ENCODE measurements at places on chromosomes 3 and 15. TPM values are rescaled to one million over a fixed set of nuclear protein-coding genes. Genes with fewer than 3 reads are reported as not detected.

- no peak for DNase-seq
Measured at GRCh38 chr3:38560284-38560683, 64.1 kb downstream of the EXOG start.

Gene CD200
- total RNA-seq = 10.2 TPM

Gene ZPLD1
- total RNA-seq = not detected

Gene GOLGA8S
- 0.21 TPM for total RNA-seq

DNA sequence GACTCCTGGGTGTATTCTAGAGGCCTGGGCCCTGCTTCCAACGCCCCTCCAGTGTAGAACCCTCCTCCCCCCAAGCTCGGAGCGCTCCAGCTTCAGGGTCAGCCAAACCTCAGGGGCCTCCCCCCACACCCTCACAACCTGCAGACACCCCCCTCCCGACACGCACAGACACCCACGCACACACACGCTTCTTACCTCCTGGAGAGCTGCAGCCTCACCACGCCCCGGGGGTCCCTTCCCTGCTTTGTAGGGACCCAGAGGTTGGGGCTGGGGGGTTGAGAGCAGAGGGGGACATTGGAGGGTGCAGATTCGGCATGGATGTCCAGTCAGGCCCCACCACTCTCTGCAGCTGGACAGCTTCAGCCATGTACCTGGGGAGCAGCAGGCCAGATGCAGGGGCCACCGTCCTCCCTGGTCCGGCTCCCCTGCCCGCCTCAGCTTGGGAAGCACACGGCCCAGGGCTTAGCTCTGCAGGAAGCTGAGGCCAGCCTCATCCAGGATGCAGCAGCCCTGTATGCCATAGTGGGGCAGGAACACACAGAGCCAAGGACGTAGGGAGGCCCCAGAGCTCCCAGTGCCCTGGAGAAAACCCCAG, 13.0 kb downstream of the ZDHHC19 start:
- DNase-seq = no peak

GRCh38 chr3:192915304-192915703, 2.4 kb downstream of the MB21D2 start:
- peak; percentile 61 for DNase-seq

DNA sequence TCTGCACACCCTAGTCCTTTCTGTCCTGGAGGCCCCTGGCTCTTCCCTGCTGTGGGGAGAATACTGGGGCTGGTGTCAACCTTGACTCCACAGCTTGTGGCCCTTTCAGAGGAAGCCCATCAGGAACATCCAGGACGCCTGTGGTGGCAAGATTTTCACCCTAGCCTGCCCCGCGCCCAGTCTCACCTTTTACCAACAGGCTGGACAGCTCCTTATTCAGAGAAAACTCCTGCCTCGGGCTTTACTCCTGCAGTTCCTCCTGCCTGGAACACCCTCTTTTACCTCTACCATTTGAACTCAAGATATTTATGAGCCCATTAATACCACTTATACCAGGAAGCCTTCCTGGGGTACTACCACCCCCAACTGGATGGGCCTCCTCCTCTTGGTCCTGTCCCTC, 2.7 kb upstream of the CACNA2D2 start:
- no peak for DNase-seq

DNA sequence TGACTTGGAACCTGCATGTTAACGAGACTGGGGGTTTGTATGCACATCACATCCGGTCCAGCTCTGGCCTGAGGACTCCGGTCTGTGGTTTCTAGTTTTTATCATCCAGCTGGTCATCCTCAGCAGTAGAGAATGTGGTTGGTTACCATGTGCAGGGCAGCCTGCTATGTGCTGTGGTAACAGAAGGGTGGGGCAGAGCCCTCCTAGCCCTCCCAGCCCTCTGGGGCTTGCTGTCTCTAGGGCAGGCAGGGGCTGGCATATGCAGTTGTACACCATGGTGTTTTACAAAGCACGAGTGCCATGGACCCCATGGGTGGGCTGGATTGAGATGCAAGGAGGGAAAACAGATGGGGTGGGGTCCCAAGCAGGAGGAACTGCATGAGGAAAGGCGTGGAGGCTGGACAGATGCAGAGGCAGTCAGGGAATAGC, 70.2 kb downstream of the APBA2 start:
- DNase-seq = no peak

Gene GCSAM
- 0.41 TPM for total RNA-seq

GRCh38 chr15:32849769-32850668, 132.2 kb downstream of the GREM1 start:
- no peak for DNase-seq

- no peak for DNase-seq
Measured at GRCh38 chr15:96311956-96312294, 18.6 kb upstream of the NR2F2 start.

DNA sequence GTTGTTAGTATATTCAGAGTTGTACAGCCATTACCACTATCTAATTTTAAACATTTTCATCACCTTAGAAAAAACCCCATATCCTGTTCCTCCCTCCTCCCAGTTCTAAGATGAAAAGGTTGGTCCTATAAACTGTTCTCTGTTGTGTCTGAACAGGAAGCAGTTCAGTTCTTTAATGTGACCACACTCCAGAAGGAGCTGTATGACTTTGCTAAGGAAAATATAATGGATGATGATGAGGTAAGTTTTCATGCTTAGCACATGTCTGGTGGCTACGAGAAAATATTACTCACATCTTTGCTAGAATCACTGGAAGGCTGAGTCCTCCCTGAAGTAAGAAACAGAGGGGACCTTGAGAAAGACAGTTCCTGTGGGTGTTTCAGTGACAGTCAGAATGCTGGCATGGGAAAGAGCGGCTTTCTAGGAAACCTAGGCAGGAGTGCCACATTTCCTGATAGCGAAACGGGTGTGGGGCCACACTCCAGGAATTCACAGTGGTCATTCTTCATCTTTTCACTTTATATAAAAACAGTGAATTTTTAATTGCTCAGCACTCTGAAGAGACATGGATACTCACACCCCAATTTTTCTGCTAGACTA, 20.3 kb downstream of the CRTAP start:
- DNase-seq = no peak

GRCh38 chr3:85259748-85260147, 301.0 kb downstream of the CADM2 start:
- DNase-seq = no peak

GRCh38 chr3:167100651-167101050, 279.4 kb downstream of the ZBBX start:
- no peak for DNase-seq

Gene PLS1
- total RNA-seq = 1.4 TPM

GRCh38 chr3:190180268-190180667, 59.6 kb upstream of the P3H2 start:
- no peak for DNase-seq

- peak; percentile 51 for DNase-seq
Measured at GRCh38 chr3:122858373-122858772, 63.5 kb downstream of the SLC49A4 start.

GRCh38 chr3:123287051-123287961, 85.6 kb downstream of the SEC22A start:
- no peak for DNase-seq

Gene GRAMD1C
- 7.3 TPM for total RNA-seq

GRCh38 chr3:151593928-151594327, 133.1 kb upstream of the IGSF10 start:
- no peak for DNase-seq

GRCh38 chr3:127629467-127630403, 750 bp downstream of the PODXL2 start:
- DNase-seq = peak; percentile 27

GRCh38 chr15:91257746-91258414, 157.8 kb downstream of the SV2B start:
- no peak for DNase-seq

DNA sequence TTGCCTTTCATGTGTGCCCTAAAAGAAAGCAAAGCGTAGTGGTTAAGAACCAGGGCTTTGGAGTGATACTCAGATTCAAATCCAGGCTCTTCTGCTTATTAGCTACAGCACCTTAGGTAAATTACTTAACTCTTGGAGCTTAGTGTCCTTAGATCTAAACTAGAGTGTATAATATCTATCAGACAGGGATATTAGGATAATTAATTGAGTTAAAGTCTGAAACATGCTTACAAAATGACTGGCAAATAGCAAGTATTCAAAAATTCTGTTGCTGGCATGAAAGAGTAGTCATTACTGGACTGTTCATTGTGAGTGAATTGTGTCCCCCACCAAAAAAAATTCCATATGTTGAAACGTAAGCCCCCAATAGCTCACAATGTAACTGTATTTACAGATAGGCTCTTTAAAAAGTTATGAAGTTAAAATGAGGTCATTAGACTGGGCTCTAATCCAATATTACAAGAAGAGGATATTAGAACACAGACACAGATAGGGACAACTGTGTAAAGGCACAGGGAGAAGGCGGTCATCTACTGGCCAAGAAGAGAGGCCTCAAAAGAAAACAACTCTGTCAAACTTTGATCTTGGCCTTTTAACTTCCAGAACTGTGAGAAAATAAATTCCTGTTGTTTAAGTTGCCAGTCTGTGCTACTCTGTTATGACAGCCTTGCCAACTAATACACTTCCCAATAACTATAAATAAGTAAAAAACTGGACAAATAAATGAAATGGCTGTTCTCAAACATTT, 60.4 kb upstream of the LRRC3B start:
- peak; percentile 48 for DNase-seq

GRCh38 chr3:178714925-178715832, 178.9 kb downstream of the KCNMB2 start:
- peak; percentile 78 for DNase-seq

DNA sequence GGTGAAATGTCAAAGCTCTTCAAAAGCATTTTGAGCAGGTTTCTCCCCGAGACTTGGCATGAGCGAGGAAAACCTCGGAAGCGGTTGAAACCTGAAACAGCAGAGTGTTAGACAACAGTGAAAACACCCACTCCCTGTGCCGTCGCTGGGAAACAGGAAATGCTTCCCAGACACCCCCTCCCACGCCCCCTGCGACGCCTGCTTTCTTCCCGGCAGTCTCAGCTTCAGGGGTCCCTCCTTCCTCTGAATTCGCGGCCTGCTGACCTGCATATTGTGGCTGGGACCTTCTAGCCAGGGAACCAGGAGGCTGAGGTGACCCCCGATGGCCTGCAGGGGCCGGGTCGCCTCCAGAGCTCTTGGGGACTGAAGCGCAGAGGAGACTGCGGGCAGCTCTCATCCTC, 250.6 kb upstream of the LYSMD4 start:
- peak; percentile 67 for DNase-seq

Data from tongue (tissue), 3 donors.